ENCODE measurements at places on chromosomes 13 and 19. TPM values are rescaled to one million over a fixed set of nuclear protein-coding genes. Genes with fewer than 3 reads are reported as not detected.

Gene FAM216B
- total RNA-seq: not detected

DNA sequence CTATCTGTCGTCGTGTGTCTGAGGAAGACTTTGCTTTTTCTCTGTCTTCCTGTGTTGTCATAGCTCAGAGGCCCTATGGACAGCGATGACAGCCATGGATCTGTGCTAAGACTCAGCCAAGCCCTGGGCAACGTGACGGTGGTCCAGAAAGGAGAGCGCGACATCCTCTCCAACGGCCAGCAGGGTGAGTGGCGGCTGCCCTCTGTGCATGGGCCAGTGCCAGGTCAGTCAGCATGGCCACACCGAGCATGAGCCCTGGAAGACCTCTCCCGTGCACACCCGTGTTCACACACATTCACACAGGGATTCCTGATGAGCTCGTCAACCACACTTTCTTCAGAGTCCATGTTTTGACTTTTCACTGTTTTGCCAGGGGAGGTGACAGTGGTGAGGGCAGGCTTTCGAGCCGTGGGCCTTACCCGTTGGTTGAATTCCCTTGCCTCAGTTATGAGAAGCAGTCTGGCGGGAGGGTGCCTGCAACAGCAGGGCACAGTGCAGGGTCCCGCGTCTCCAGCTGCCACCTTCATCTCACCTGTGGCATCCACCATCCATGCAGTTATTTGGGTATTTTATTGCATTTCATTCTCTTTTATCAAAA, 20.2 kb downstream of the NAXD start:
- H3K27me3 ChIP-seq: no peaks in the 10 kb centered on the region
- no peak for DNase-seq
- peaks cover 14% of the 10 kb centered on the region for H3K36me3 ChIP-seq
- no peak overlapping the region for H3K4me3 ChIP-seq

GRCh38 chr13:29593605-29594297, 1.7 kb downstream of the SLC7A1 start:
- peaks cover 45% of the 10 kb centered on the region for H3K4me1 ChIP-seq
- H3K27ac ChIP-seq: peak overlapping the region; percentile 98
- H3K27me3 ChIP-seq: no peaks in the 10 kb centered on the region
- H3K4me3 ChIP-seq: peak overlapping the region; percentile 80
- DNase-seq: no peak

DNA sequence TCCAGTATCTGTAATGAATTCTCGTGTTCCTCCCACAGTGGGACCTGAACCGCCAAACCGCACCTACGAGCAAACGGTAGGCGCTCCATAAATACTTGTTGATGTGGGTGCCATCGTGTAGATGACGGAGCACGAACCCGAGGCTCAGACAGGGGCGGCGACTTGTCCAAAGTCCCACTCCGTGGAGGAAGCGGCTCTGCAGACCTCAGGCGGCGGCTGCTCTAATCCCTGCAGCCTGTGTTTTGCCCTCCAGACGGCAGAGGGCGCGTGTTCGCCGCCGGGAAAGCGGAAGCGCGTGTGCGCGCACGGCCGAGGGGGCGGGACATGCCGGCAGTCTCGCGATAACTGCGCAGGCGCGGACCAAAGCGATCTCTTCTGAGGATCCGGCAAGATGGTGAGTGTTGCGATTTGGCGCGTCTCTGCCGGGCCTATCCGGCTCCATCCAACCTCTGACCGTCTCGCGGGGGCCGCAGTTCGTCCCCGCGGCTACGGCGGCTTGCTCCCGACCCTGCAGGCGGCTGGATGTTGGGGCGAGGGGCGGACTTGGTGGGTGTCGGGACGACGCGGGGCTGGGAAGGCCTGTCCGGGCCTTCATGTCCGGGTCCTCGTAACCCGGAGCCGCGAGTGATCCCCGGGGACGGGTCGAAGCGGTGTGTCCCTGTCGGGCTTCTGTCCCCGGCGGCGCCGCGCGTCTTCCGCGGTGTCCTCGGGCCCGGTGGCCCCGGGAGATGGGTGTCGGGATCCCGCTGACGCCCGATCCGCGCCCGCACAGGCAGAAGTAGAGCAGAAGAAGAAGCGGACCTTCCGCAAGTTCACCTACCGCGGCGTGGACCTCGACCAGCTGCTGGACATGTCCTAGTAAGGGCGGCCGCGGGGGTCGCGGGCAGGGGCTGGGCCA, at the start of gene RPS15:
Gene RPS15, plus strand, starts transcription at position 362 of the 898 bp plus-strand sequence. Its CDS starts 30 bp downstream, at position 392.
- peaks cover 14% of the 10 kb centered on the region for H3K4me1 ChIP-seq
- peaks cover 25% of the 10 kb centered on the region for H3K36me3 ChIP-seq
- H3K27me3 ChIP-seq: no peaks in the 10 kb centered on the region
- H3K27ac ChIP-seq: peak within 1 kb of the TSS; percentile 91

GRCh38 chr13:51942189-51942588, 69.1 kb downstream of the ATP7B start:
- no peak for DNase-seq
- H3K4me3 ChIP-seq: no peak overlapping the region
- H3K36me3 ChIP-seq: no peaks in the 10 kb centered on the region
- H3K27ac ChIP-seq: no peak overlapping the region
- H3K27me3 ChIP-seq: no peaks in the 10 kb centered on the region

GRCh38 chr13:95834134-95834765, 157.3 kb downstream of the DNAJC3 start:
- DNase-seq: peak; percentile 25
- peaks cover 8% of the 10 kb centered on the region for H3K4me1 ChIP-seq

- no peaks in the 10 kb centered on the region for H3K27me3 ChIP-seq
- peaks cover 12% of the 10 kb centered on the region for H3K4me1 ChIP-seq
- H3K36me3 ChIP-seq: no peaks in the 10 kb centered on the region
- peak overlapping the region; percentile 59 for H3K27ac ChIP-seq
- no peak overlapping the region for H3K4me3 ChIP-seq
Observed at GRCh38 chr13:51619614-51620013, 35.4 kb downstream of the WDFY2 start.

Gene ZIK1
- 8.7 TPM for total RNA-seq

DNA sequence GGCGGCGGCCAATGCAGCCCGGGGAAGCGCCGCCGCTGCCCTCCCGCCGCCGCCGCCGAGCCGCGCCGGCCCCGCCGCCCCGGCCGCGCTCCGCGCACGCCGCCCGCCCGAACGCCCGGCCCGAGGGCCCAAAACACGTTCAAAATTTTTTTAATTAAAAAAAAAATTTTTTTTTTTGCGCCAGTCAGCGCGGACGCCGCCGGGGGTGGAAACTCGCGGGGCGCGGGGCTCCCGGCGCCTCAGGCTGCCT, 468 bp downstream of the HMGB1 start:
- peaks cover 18% of the 10 kb centered on the region for H3K36me3 ChIP-seq
- peaks cover 23% of the 10 kb centered on the region for H3K4me1 ChIP-seq
- DNase-seq: no peak
- no peaks in the 10 kb centered on the region for H3K27me3 ChIP-seq
- H3K27ac ChIP-seq: peak overlapping the region; percentile 95
- H3K4me3 ChIP-seq: peak overlapping the region; percentile 70

Gene KLK12
- total RNA-seq: not detected

Gene ATP8B3
- 4.4 TPM for total RNA-seq

DNA sequence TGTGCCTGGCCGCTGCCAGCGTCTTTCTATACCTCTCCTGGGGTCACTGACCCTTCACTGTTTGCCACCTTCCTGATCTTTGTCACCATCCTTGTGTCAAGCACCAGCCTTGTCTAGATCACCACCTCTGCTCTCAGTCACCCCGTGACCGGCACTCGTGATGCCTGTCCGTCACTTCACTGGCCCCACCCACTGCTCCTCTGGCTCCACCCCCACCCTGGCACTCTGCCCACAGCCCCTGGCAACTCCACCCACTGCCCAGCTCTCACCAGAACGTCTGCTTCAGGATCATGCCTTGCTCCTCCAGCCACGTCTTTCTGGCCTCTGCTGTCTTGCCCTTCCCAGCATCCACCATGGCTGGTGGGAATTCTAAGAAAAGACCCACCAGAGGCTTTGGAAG, 24.8 kb upstream of the PLA2G4C start:
- H3K27me3 ChIP-seq: no peaks in the 10 kb centered on the region
- DNase-seq: no peak
- H3K36me3 ChIP-seq: peaks cover 3% of the 10 kb centered on the region
- H3K27ac ChIP-seq: no peak overlapping the region
- no peak overlapping the region for H3K4me3 ChIP-seq
- H3K4me1 ChIP-seq: no peaks in the 10 kb centered on the region

GRCh38 chr19:32101206-32101605, 244.2 kb upstream of the ZNF507 start:
- no peaks in the 10 kb centered on the region for H3K27me3 ChIP-seq
- no peaks in the 10 kb centered on the region for H3K4me1 ChIP-seq
- no peak for DNase-seq
- H3K36me3 ChIP-seq: no peaks in the 10 kb centered on the region
- H3K27ac ChIP-seq: no peak overlapping the region

DNA sequence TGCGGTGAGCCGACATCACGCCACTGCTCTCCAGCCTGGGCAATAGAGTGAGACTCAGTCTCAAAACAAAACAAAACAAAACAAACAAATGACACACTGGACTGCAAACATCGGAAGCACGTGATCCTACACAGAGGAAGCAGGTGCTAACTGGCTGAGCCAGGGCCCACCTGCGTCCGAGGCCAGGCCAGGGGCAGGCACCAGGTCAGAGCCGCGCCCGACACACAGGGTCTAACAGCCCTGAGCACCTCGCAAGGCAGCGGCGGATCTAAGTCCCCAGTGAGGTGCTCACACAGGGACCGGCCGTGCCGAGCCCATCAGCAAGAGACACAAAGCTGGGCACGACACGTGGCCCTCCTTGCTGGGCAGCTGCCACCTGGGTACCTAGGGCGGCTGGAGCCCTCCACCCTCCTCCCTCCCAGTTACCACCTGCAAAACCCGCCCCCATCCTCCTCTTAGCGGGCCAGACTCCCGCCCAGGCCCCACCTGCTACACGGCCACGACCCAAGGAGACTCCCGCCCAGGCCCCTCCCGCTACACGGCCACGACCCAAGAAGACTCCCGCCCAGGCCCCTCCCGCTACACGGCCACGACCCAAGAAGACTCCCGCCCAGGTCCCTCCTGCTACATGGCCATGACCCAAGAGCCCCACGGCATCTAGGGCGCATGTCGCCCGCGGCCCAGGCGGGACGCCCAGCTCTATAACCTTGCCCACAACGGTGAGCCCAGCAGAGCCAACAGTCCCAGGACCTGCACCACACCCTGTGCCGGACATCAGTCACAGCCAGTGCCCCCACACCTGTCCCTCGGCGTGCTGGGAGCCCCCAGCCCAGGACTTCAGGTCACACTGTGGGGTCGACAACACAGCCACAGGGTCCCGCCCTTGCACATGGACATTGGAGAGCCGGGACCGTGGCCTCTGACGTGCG, 15.6 kb downstream of the AP3D1 start:
- peaks cover 22% of the 10 kb centered on the region for H3K36me3 ChIP-seq
- no peak overlapping the region for H3K4me3 ChIP-seq
- H3K4me1 ChIP-seq: no peaks in the 10 kb centered on the region
- H3K27me3 ChIP-seq: no peaks in the 10 kb centered on the region
- no peak overlapping the region for H3K27ac ChIP-seq

DNA sequence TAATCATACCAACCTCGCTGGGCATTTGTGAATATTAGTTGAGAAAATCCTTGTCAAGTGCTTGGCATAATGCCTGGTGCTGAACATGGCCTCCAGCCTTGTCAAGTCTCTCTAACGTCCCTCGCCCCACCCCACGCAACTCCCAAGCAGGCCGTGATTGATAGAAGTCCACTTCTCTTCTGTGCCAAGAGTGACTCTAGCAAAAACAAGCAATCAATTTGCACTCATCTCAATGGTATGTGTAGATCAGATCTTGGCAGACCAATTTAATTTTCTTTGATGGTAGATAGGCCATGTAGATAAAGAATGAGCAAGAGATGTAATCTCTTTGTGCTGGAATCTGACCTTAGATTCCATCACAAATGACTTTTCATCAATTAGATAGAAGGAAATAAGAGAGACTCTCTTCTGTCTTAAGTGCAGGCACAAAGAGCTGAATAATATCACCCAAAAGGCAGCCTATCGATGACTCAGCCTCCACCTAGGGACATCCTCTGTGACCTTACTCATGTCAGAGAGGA, 31.0 kb upstream of the KATNAL1 start:
- no peak overlapping the region for H3K27ac ChIP-seq
- H3K4me1 ChIP-seq: peaks cover 39% of the 10 kb centered on the region
- H3K36me3 ChIP-seq: no peaks in the 10 kb centered on the region
- no peaks in the 10 kb centered on the region for H3K27me3 ChIP-seq
- no peak overlapping the region for H3K4me3 ChIP-seq

DNA sequence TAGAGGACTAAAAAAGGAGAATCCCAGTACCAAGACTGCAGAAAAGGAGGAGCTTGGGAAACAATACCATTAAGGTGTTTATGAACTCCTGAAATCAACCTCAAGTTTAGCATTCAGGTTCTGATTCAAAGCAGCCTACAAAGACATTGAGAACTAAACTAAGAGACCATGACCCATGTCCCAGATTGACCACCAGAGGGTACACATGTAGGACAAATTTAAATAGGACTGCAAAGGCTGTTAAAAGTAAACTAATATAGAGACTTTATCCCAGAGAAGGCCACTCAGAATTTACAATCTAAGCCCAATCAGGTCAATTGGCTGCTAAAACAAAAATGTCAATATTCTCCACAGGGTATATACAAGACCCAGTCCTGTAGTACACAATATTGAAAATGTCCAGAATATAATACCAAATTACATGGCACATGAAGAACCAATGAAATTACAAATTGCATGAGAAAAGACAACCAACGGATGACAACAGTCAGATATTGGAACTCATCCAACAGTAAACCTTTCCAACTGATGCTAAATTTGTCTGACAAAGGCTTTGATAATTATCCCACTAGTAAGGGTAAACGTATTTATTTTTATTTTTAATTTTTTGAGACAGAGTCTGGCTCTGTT, 682.4 kb downstream of the UQCRFS1 start:
- DNase-seq: no peak
- H3K27me3 ChIP-seq: no peaks in the 10 kb centered on the region
- no peak overlapping the region for H3K4me3 ChIP-seq
- no peak overlapping the region for H3K27ac ChIP-seq
- no peaks in the 10 kb centered on the region for H3K4me1 ChIP-seq

- H3K36me3 ChIP-seq: no peaks in the 10 kb centered on the region
- H3K27ac ChIP-seq: no peak overlapping the region
- peaks cover 9% of the 10 kb centered on the region for H3K27me3 ChIP-seq
- DNase-seq: no peak
Observed at GRCh38 chr19:3842948-3843347, 25.9 kb downstream of the ZFR2 start.

DNA sequence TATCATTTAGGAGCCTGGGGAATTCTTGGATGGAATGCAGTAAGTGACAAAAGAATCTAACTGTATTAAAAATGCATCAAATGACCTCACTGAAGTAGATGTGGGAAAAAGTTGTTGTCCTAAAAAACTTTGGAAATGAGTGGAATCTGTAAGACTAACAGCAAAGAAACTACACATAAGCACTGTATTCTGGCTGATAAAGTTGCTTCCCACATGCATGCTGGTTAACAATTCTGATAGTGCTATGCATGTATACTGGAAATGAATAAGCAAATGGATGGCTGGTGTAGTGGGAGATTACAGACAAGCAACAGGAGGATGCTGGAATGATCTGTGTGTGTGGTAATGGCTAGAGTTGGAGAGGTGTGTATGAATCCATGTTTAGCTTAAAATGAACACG, 138.5 kb downstream of the FOXO1 start:
- no peak overlapping the region for H3K4me3 ChIP-seq
- DNase-seq: no peak
- H3K36me3 ChIP-seq: no peaks in the 10 kb centered on the region
- H3K4me1 ChIP-seq: no peaks in the 10 kb centered on the region
- no peak overlapping the region for H3K27ac ChIP-seq
- H3K27me3 ChIP-seq: no peaks in the 10 kb centered on the region

GRCh38 chr13:101624210-101624922, 171.9 kb downstream of the ITGBL1 start:
- H3K4me3 ChIP-seq: no peak overlapping the region
- H3K4me1 ChIP-seq: no peaks in the 10 kb centered on the region
- H3K27ac ChIP-seq: no peak overlapping the region
- no peaks in the 10 kb centered on the region for H3K36me3 ChIP-seq
- H3K27me3 ChIP-seq: no peaks in the 10 kb centered on the region
- DNase-seq: no peak

Measured in astrocyte (in vitro differentiated cells and primary cell).